ENCODE measurements at places on chromosomes 6 and 20.

GRCh38 chr6:65646544-65646943 lies 60.5 kb downstream of the EYS start:
- DNase-seq = no peak

- DNase-seq = no peak
Measured at GRCh38 chr20:17808782-17809181, 109.0 kb downstream of the BANF2 start.

DNA sequence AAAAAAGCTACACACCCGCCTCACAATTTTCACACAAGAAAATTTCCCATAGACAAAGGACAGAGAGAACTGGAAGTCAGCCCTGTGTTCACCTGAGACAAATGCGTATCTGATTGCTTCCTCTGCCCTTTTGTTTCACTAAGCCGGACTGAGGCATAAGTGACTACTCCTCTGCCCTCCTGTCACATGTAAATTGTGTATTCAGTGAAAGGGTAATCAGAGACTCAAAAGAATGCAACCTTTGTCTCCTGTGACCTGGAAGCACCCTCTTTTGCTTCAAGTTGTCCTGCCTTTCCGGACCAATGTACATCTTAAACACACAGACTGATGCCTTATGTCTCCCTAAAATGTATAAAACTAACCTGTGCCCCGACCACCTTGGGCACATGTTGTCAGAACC lies 483.8 kb upstream of the EYS start:
- DNase-seq = no peak

GRCh38 chr6:167930295-167930694 lies 67.2 kb upstream of the KIF25 start:
- no peak for DNase-seq

DNA sequence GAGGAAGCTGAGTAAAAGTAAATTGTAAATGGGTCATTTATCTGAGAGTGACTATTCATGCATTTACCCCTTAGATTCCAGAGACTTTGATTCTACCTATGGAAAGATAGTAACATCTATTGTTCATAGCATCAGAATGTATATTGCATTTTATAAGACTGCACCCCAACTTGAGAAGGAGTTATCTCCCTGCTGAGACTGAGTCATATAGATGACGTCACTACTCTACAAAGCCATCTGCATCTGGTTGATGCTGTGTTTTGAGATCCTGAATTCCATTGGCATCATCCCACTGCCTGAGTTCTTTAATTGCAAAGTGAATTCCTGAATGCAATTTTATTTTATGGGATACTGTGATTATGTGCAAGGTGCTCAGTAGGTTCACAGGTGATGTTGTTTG lies 444.0 kb upstream of the SLC35B3 start:
- no peak for DNase-seq

DNA sequence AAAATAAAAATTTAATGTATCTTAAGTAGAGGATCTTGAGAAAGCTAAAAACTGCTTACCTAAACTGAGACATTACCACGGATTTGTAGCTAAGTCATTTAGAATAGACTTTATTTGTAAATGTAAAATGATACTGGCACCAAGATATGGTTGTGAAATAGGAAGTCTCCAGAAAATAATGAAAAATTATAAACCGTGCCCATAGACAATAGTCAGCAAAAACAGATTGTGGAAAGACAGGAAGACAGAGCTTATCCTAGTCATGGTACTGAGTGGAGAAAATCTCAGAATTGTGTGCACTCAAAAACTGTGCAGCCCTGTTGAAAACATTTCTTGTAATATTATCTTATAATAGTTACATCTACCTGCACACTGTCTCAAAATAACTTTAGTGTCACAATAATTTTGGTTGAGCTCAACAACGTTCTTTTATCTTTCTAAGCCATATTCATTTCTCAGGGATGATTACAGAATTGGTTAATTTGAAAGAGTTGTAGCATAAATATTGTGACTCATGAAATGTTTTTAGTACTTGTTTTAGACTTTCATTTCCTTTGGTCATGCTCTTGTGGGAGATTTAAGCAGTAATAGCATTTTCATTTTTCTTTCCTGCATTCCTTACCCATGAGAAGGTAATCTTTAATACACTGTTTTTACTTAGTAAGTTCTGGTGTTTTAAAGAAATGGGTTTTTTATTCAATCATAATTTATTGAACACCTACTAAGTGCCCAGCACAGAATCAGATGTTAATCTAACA lies 174.5 kb downstream of the SOX4 start:
- DNase-seq = no peak

DNA sequence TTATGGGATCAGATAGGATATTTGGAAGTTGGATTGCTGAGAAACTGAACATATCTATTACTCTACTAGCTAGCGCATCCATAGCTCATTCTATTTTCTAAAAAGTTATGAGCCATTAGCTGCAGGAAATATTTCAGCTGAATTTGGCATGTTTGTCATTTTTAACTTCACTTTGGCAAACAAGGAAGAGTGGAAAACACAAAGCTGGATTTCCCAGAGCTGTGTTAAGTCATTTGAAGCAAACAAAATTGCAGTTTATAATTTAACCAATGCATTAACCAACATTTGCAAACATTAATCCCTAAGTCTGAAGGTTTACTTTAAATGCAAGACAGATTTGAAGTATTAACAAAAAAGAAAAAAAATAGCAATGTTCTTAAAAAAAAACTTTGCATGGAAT lies 1.2 kb downstream of the ALDH8A1 start:
- DNase-seq = no peak

DNA sequence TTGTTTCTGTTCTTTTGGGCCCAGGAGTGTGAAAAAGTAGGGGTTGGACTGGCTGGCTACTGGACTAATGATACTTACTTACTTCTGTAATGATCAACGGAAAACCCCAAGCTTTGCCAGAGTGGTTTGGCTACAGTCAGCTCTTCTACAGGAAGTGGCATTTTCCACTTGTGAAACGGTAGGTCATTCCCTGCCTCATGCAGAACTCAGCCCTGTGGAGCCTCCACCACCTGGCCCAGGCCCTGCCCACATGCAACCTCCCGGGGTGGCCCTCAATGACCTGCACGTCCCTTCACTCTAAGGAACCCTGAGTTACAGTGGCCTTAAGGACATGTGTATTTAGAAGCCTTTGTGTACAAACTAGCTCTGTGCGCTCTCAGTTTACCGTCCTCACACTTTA lies 140.4 kb downstream of the DTNBP1 start:
- DNase-seq = no peak

- DNase-seq = no peak
Measured at GRCh38 chr6:21802175-21802822, 208.7 kb downstream of the SOX4 start.

GRCh38 chr6:3904518-3904917 lies 55.3 kb downstream of the FAM50B start:
- no peak for DNase-seq

GRCh38 chr6:43219814-43220213 lies 9.5 kb downstream of the DNPH1 start:
- DNase-seq = no peak

- no peak for DNase-seq
Measured at GRCh38 chr6:40760887-40761286, 173.7 kb upstream of the LRFN2 start.

DNA sequence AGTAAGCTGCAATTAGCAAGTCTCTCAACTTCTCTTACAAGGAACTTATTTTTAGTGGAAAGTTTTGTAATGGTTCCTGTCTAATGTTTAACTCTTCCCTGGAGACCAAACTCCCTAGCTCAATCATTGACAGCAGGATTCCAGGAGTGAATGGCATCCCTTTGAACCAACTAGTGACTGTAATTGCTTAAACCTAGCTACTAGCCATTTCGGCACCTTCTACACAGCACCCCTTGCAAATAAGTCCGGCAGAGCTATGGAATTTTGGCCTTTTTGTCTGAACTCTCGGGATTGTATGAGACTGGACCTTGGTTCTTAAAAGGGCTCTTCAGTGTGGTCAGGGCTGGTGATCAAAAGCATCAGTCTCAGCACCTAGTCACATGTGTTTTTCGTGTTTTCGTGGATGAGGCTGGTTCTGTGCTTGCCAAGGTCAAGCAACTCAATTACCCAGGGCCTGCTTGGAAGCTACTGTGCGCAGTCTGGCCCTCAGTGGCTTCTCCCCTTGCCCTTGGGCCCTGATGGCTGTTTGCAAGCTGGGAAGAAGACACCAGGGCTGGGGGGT lies 135.3 kb upstream of the NEDD9 start:
- DNase-seq = no peak

DNA sequence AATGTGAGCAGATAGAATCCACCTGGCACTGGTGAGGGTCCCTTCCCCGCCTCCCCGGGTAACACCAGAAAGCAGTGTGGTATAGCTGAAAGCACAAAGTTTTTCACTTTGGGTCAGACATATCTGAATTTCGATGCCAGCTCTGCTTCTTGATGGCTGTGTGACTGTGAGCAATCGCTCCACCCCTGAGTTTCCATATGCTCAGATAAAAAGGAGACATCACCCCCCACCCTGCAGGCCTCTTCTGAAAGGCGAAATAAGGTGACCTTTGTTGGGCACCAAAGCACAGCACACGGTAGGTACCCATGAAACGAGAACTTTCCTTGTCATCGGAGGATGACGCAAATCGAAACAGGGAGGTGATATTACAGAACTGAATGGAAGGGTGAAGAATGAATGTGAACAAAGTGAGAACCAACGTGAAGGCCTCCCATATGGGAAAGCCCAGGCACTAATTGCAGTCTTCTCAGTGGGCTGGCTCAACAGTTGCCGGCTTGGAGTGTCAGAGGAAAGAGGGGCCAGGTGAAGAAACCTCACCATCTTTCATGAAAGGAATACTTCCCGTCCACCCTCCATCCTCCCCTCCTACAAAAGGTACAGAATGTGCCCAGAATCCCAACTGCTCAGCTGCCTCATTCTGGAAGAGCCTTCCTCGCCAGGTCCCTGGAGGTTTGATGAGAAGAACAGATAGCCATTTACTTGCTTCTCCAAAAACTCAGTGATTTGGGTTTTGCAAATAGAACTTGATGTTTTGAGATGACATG lies 61.8 kb downstream of the NFATC2 start:
- DNase-seq = peak; percentile 74

GRCh38 chr6:8170245-8170644 lies 67.9 kb upstream of the EEF1E1 start:
- DNase-seq = no peak

- DNase-seq = no peak
Measured at GRCh38 chr6:87082160-87082721, 12.7 kb downstream of the CGA start.

GRCh38 chr6:7188492-7188891 lies 80.7 kb downstream of the RREB1 start:
- DNase-seq = no peak

- DNase-seq = no peak
Measured at GRCh38 chr6:170097505-170098427, 193.1 kb downstream of the DLL1 start.

DNA sequence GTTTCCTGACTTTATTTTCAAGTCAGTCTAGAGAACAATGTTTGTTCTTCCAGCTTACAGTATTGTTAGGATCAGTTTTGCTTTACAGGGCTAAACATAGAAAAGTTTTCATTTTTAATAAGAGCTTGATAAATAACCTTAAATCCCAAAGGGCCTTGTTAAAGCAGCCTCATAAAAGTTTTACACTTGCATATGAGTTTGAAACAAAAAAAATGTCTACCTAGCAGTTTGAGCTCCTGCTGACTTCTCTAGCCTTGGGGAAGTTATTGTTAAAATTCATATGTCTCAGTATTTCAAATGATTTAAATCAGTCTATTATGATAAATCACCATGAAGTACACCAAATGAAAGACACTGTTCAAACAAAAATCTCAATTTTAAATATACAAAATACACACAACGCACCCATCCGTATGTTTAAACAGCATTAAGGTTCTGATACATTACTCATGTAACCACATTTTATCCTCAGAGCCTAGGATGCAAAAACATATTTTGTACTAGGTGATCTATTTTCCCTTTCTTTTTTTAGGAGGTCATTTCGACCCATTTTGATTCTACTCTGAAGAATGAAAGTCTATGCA lies 87.2 kb downstream of the UBE3D start:
- no peak for DNase-seq

DNA sequence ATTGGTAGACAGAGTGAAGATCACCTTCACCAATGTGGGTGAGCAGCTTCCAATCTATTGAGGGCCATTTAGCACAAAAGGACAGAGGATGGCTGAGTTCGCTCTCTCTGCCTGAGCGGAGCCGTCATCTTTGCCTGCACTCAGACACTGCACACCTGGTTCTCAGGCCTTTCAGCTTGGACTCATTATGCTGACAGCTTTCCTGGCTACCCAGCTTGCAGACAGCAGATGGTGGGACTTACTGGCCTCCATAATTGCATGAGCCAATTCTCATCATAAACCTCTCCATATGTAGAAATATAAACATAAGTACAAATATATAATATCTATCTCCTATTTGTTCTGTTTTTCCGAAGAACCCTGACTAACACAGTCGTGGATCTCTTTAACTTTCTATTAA lies 13.7 kb downstream of the TBXT start:
- DNase-seq = no peak

DNA sequence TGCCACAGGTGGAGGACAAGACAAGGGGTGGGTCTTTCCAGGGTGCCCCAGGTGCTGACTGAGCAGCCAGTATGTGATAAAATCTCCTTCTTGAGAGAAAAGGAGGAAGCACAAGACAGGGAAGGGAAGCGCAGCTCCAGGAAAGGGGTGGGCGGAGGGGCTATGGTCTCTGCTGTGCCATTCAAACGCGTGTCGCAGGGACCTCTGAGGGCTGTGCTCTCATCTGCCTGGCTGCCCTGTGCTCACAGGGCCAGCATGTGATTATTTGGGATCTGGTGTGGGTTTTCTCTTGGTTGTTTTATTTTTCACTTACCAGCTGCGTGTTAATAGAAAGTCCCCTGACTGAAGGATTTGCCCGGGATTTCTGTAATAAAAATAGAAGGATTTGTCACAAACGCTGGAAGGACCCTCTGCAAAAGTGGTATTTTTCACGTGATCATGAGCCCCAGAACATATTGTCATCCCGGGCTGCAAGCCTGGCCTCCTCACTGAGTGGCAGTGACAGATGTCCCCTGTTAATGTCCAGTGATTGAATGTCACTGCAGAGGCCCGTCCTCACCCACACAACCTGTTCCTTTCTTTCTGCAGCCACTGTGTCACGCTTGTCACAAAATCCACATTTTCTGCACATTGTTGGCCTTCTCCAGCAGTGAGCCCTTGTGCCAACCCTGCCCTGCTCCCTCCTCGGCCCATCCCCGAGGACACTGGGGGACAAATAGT lies 35.0 kb upstream of the VSX1 start:
- DNase-seq = no peak

- no peak for DNase-seq
Measured at GRCh38 chr6:137290601-137291261, 71.5 kb upstream of the IFNGR1 start.

DNA sequence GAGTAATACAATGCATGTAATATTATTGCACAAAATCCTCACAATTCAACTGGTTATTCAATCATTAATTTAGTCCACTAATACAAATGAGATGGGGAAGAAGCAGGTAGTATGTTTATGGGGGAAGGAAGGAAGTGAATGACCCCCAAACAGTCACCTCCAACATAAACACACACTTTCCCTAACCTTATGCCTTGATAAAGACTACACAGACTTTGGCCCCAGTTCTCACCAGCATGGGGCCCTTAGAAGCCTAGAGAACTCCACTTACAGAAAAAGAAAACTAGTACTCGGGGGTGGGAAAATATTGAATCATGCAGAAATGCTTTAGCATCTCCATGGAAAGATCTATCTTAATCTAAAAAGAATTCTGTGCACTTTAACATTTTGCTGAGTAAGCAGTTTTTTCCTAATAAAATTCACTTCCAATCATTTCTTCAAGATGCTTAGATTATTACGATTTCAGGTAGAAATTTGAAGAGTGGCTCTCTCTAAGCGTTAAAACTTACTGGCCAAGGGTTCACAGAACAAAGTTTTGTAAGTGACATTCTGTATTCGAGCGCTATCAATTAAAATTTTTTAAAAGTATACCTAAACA lies 18.8 kb downstream of the ARHGAP18 start:
- no peak for DNase-seq

- DNase-seq = no peak
Measured at GRCh38 chr20:41905199-41905598, 287.0 kb upstream of the CHD6 start.
